COR-L47 (cell line): ENCODE measurements at places on chromosomes 6 and 20.

DNA sequence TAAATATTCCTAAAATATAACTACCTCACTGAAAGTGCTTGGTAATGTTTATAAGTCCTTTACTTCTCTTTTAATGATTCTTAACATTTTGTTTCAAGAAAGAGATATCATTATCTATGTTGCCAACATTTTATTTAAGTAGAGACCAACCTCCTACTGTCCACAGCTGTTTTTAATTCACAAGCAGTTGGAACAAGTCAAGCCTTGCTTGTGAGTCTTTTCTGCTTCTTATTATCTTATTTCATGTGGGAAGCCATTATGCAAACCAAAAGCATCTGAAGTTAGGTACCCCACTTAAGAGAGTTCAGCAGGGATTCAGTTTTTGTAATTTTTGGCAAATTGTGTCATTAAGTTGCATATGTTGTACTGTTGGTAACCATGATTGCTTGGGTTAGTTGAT lies 1714.5 kb downstream of the GRIK2 start:
- DNase-seq: no peak

DNA sequence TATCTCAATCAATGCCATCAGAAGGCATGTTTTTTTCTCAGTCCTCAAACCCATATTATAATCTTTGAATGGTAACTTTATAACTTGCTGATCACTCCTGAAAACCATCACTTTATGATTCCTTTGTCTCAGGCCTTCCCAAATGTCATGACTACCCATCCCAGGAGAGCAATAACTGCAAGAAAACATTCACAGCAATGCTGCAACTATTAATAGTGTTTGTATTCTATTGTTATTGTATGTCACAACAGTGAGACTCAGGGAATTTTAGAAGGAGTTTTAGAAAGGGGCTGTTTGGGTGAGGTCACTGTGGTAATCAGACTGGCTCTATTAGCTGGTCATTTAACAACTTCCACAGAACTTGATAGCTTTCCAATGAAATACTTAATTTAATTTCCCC lies 301.4 kb upstream of the TBX18 start:
- DNase-seq: no peak

- DNase-seq: no peak
These were observed 14.2 kb downstream of the TFAP2B start for GRCh38 chr6:50832912-50833311.

GRCh38 chr6:109340811-109341210 lies 41.5 kb downstream of the CD164 start:
- no peak for DNase-seq

GRCh38 chr20:13670160-13670559 lies 31.4 kb upstream of the TASP1 start:
- DNase-seq: no peak

DNA sequence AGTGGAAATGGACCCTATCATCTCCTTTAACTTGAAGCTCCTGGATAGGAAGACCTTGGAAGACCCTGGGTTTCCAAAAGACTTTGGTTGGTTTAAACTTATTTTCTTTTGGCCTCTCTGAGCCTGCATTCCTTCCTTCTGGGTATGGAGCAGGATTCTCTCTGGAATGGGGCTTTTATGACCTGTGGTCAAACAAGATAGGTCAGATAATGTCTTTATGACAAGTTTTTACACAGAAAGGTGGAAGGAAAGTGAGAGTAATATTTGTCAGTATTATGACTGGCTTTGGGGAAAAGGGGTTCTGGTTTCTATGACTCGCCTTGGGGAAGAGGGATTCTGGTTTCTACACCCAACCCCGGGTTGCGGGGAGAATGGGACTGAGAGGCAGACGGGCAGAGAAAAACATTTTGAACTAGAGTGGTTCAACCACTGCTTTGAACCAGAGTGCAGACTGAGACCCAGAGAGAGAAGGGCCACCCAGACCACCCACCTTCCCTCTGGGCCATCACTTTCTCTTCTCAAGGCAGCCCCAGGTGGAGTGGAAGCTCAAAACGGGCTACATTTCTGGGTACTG lies 37.6 kb upstream of the KCNK5 start:
- DNase-seq: no peak

DNA sequence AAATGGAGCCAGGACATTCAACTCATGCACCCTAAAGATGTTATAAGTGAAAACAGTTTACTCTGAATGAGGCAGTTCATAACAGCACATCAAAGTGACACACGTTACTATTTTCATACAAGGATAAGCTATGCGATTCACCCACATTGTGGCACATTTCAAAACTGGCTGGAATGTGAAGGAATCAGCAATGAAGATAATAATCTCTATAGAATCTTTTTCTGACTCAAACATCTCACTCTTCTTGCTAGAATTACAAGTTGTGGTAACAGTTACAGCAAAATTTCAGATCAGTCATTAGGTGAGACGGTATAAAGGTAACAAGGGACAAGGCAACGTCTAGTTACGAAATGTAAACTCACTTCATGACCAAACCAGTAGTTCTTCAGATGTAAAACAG lies 17.5 kb downstream of the TMEM244 start:
- no peak for DNase-seq

- no peak for DNase-seq
These were observed 10.6 kb downstream of the PDYN start for GRCh38 chr20:1983301-1983700.

GRCh38 chr6:27809939-27810767 lies 102.0 kb downstream of the OR2B2 start:
- DNase-seq: peak; percentile 94

DNA sequence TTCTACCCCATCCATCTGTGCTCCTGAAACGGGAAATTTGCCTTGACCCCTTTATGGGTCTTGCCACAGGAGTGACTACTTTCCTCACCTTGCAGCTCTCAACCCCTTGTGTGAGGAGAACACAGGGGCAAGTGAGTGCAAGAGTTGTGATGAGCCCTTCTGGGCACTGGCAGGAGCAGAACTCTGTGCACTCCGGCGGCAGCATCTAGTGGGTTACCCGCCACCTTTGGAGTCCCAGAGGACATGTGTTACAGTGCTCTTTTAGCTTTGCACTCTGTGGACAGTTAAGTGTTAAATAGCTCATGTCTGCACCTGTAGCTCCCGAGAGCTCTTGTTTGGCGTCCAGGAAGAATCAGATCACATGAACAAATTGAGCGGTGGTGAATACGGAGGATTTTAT lies 940.2 kb downstream of the GRIK2 start:
- DNase-seq: no peak

DNA sequence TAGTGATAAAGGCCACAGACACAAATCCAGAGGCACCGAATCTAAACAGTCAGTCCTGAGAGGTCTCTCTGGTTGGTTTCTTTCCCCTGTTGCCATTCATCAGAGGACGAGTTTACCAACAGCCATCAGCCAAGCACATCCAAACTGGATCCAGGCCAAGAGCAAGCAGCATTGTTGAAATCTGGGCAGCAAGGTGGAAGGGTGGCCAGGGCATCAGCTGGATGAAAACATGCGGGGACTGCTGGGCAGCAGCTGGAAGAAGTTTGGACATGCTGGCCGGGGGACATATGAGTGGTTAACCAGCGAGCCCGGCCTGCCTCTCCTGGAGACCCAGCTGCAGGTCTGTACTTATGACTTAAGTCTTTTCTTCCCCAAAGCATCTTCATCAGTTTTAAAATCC lies at the start of gene SMIM28:
Gene SMIM28, plus strand, starts transcription at position 62 of the 400 bp plus-strand sequence. Its CDS starts 168 bp downstream, at position 230.
- peak; percentile 51 for DNase-seq
